MV-4-11 (cell line): ENCODE measurements at places on chromosomes 12 and 14.

DNA sequence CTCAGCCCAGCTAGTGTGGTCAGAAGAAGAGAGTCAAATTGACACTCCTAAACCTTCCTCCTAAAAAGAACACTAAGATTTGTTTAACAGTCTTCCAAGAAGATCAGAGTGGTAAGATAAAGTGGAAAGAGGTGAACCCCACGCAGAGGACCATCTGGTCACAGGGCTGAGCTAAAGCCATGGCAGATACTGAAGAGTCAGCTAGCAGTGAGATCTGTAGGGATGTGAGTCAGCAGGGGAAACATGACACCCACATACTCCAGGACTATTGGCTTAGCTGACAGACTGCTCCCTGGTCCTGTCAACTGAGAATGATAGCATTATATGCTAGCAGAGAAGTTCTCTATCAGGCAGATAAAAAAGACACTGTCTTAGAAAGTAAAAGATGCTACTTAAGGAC is 269.4 kb upstream of the ALG10 start:
- DNase-seq, result no peak

DNA sequence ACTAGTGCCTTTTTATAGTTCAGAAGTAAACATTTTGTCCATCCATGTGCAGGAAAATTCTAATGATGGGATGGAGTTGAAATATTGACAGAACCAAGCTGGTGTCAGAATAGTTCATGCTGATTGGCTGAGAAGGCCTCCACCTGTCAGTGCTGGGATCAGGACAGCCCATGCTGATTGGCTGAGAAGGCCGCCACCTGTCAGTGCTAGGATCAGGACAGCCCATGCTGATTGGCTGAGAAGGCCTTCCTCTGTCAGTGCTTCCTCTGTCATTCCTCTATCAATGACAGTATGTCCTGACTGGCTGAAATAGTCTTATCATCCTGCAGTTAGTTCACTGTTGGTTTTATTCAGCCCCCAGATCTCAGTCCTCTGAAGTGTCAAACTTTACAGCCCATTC is 95.7 kb downstream of the PPP2R5C start:
- no peak for DNase-seq

DNA sequence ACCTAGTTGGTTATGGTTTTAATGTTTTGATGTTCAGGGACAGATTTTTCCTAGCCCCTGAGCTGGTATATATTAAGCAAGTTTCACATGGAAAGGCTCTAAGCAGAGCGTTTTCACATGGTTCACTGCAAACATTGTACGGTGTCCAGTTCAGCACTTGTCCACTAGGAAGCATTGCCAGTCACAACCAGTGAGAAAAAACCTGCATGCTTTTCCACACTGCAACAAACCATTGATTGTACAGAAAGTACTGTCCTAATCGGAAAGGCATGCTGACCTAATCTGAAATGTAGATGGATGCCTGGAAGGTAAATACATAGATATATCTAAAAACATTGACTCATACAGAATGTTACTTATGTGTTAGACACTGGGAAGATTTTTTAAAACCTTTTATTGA is 25.0 kb upstream of the NPAS3 start:
- DNase-seq, result no peak

- DNase-seq, result peak; percentile 59
Measured at GRCh38 chr14:89445273-89445973, 28.4 kb upstream of the FOXN3 start.

- DNase-seq, result no peak
Measured at GRCh38 chr12:90071996-90072395, 363.4 kb upstream of the ATP2B1 start.

- DNase-seq, result no peak
Measured at GRCh38 chr14:101250336-101250947, 310.9 kb upstream of the DIO3 start.

DNA sequence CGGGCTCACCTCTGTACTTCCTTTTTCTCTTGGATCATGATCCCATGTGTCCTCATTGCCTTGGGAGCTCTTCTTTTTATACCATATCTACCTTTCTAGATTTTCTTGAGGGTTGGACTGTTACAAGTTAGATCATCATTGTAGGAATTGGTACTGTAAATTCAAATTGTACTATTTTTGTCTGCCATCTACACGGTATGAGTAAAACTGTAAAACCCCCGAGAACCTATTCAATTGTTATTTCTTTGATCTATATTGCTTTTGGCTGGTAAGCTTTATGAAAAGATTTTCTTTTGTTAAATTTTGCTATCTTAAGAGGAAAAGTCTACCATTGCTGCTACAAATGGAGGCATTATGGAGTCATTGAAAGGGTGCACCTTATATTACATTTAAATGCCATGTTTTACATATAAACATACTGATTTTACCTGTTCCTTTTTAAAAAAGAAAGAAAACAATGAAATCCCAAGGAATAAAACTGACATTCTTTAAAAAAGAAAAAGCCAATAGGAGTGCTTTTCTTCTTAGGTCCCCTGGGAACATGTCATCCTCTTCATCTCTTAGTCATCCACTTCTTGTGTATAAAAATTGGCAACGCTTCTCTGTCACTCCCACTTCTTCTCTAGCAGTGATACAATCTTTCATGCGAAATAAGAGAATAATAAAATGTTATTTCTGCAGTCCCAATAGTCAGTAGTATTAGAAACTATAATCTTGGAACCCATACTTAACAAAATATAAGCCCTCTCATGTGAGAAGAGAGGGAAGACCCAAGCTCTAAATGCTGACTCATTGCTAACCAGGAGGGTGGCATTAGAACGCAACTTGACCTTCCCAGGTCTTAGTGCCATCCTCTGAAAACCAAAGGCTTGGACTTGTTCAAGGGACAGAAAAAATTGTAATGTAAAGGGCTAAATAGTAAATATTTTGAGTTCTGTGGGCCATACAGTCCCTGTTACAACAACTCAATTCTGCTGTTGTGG is 20.4 kb downstream of the RGS6 start:
- DNase-seq, result no peak

DNA sequence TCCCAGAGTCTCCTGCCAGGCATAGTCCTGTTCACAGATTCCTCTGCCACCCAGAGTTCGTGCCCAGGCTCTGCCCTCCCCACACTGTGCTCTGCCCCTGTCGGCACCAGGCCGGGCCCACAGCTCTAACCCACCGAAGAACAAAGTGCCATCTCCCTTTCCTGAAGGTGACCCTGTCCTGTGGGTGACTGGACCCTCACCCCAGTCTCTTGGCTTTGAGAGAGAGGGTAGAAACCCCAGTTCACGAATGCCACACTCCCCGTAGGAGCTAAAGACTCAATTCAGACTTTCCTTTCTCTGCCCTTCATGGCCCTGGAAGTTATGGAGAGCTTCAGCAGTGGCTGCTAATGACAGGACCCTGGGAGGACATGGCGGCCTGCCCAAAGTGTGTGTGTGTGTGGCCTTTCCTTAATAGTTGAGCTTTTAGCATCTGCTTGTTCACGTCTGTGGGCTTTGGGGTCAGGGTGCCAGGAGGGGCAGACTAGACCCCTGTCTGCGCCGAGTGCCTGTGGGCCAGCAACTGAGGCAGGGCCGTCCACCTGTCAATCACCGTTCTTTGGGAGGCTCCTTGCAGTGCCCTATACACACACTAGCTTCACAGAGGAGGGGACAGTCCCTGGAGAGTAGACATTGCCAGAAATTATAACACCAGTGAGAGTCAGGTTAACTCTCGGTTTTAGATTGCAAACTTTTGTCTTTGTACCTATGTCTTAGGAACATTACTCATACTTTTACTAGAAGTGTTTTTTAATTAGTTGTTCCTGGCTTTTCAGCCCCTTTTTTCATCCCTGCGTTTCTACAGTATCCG is 84.6 kb upstream of the DYNC1H1 start:
- no peak for DNase-seq

GRCh38 chr12:96143392-96143791 is 50.8 kb upstream of the ELK3 start:
- peak; percentile 79 for DNase-seq

DNA sequence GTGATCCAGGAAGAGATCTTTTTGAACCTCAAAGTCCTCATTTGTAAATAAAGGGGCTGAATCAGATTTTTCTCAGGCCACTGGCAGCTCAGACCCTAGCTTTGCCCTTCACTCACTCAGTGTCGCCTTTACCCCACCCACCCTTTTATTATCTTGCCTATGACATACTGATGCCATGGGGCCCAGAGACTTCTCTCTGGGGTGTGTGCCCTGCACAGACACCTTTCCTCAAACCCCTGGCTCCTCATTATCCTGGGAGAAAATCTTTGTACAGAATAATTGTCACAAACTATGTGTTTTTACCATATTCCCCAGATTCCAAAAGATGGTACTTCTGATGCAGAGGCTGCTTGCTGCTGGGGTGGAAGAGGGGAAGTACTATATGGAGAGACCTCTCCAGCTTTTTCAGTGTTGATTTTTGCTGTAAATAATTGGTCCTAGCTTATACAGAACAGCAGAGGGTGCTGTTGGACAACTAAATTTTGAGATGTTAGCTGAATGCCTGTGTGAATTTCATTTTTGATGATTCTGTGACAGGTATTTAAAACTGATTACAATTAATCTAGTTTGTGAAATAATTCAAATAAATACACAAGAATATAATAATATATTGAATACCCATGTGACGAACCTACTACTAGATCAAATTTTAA is 53.9 kb upstream of the DCD start:
- DNase-seq, result peak; percentile 56

DNA sequence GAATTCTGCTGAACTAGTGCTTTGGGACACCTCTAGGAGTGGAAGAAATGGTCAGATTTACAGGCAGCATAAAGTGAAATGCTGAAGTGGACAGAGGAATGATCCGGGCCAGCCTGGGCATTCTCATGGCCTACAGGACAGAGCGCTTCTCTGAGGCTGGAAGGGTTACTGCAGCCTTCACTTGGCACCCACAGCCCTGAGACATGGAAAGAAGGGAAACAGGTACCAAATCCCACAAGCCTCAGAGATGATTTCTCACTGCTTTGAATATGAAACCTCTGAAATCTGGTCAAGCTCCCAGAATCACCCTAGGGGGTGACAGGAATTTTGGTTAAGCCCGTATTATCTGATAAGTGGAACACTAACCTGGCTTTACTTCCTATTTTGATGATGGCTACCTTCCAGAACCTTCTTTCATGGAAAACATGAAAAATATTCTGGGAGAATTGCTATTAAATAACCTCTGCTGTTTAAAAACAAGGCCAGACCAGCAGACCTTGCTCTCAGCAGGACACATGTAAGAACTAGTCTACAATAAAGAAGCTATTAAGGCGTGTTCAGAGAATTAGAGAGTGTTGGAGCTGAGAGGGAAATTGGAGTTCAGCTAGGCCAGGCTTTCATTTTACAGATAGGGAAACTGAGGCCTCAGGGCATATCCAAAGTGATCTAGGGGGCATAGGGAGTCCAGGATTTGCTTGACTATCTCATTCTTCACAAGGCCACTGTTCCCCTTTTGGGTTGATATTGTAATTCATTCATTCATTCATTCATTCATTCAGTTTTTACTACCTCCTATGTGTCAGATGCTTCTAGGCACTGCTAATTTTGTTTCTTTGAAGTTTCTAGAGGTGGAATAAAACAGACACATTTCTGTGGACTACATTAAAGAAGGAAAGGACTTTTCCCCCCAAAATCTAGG is 281.5 kb downstream of the ZFP36L1 start:
- DNase-seq, result no peak

DNA sequence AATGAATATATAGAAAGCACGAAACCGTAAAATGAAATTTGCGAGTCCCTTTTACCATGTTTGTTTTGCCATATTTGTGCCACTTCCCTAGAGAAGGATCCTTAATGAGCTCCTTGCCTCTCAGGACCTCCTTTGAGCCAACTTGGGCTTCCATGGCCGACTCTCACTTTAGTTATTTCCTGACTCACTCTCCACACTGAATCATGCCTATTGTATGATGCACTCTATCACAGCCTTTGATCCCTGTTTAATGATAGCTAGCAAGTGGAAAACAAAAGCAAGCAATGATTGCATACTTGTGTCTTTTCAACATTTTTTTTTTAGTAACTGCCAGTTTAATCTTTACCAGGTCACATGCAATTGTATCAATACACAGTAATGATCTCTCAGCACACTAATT is 153.2 kb downstream of the CCER1 start:
- DNase-seq, result no peak

DNA sequence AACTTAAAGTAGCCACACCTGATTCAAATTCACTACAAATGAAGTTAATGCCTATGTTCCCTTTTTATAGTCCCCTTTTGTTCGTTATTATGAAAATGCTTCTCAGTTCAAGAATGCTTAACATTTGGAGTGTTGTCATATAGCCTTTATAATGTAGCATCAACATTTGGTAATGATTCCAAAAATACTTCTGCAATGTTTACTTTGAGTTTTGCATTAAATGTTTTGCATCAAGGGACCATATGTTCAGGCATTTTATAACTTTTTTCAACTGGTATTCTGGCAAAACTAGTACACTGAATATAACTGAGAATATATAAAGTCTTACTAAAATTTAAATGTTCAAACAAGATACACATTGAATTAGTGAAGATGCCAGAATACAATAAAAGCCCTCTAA is 209.6 kb upstream of the SLC16A7 start:
- no peak for DNase-seq

DNA sequence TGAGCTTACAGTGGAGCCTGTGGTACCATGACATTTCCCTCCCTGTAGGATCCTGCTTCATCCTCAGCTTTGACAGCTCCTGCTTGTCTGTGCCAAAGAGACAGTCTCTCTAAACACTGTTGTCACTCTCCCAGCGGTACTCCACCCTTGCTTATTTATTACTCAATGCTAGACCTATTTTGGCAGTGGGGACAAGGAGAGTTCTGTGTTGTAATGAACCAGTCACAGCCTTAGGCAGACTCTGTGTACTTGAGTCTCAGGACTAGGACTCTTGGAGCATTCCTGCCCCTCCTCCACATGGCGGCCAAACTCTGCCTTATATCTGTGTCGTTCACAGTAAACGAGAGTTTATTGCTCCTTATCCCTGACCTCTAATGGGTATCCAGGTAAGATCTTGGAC is 70.9 kb downstream of the PIK3C2G start:
- DNase-seq, result no peak

DNA sequence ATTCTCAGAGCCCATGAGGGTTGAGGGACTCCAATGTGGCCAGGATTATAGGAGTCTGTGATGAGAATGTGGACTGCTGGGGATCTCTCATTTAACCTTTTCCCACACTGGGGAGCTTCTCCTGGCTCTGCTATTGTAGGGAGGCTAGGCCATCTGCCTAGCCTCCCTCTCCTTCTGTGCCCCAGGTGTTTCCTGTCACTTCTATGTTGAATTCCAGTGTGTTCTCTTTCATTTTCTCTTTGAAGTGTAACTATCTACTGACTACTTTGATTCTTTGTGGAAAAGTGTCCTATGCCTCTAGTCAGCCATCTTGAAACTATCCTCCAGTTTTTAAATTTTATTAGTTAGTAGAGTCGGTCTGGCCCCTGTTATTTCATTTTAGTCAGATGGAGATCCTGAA is 53.4 kb upstream of the ABCD2 start:
- DNase-seq, result no peak

DNA sequence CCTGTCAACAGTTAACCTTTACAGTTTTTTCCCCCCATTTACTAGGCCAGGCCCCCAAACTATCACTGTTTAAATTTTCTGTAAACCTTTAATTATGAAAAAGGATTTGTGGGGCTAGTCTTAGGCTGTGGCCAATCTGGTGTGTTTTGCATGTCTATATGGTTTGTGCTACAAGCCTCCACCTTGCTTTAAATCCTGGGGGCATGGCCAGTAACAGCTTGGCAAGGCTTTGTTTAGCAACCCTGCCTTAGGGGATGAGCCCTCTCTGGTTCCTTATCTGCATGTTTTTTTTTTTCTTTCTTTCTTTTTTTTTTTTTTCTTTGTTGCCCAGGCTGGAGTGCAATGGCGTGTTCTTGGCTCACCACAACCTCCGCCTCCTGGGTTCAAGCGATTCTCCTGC is 102.7 kb downstream of the KCNMB4 start:
- DNase-seq, result peak; percentile 43

GRCh38 chr12:108720757-108721514 is 10.4 kb downstream of the CORO1C start:
- DNase-seq, result no peak
